ENCODE measurements at places on chromosomes 7 and 10. TPM values are rescaled to one million over a fixed set of nuclear protein-coding genes. Genes with fewer than 3 reads are reported as not detected.

BAMBI gene
- 51.1 TPM for polyA plus RNA-seq

GPR26 gene
- polyA plus RNA-seq: not detected

MRPS33 gene
- 105 TPM for polyA plus RNA-seq

ANXA8L1 gene
- 0.11 TPM for polyA plus RNA-seq

TBX20 gene
- 0.11 TPM for polyA plus RNA-seq

ZNF479 gene
- not detected for polyA plus RNA-seq

PAPSS2 gene
- 44.8 TPM for polyA plus RNA-seq

RELN gene
- 11.2 TPM for polyA plus RNA-seq

ATP5F1C gene
- 453 TPM for polyA plus RNA-seq

FGFBP3 gene
- polyA plus RNA-seq: 3.3 TPM

H2AZ2 gene
- polyA plus RNA-seq: 260 TPM

C10orf105 gene
- 0.17 TPM for polyA plus RNA-seq

PDCD4 gene
- 257 TPM for polyA plus RNA-seq

KCNH2 gene
- polyA plus RNA-seq: 14.6 TPM

FZD1 gene
- 58.7 TPM for polyA plus RNA-seq

SPDYE6 gene
- polyA plus RNA-seq: 2.2 TPM

HGF gene
- 2.1 TPM for polyA plus RNA-seq

CPN1 gene
- 3.1 TPM for polyA plus RNA-seq

DNA sequence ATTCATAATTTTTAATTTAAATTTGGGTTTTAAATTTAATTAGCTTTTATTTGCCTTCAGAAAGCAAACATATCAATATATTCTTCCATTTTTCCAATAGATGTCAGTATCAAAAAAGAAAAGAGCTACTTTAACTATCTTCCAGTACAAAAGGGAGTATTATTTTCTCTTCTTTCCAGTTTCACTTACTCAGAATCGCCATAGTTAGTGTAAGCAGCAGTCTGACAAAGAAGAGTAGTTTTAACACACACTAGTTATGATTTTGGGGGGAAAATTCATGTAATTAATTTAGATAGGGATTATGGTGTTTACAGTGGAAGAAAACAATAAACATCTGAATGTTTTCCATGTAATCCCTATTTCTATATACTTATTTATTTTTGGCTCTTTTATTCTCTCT lies 272.6 kb upstream of the DGKB start:
- DNase-seq: no peak

DNA sequence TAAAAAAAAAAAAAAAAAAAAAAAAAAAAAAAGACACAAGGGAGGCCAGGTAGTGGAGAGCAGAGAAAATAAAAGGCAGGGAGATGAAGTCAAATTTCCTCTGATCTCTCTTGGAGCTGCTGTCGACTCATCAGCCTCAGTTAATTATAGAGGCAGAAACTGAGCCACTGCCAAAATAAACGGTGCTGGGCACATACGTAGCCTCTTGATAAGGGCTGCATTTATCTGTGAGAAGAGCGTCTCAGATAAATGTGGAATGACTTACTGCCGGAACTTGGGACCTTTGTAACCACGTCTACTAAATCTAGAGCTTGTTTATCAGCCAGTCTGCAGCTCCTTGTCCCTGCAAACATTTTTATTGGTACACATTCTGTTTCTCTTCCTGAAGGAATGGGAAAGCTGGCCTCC lies 162.3 kb downstream of the BAMBI start:
- DNase-seq: no peak

- no peak for DNase-seq
Measured at GRCh38 chr7:29335188-29336083, 140.9 kb downstream of the CHN2 start.

GRCh38 chr7:127890726-127891125 lies 140.5 kb downstream of the LRRC4 start:
- DNase-seq: no peak

DNA sequence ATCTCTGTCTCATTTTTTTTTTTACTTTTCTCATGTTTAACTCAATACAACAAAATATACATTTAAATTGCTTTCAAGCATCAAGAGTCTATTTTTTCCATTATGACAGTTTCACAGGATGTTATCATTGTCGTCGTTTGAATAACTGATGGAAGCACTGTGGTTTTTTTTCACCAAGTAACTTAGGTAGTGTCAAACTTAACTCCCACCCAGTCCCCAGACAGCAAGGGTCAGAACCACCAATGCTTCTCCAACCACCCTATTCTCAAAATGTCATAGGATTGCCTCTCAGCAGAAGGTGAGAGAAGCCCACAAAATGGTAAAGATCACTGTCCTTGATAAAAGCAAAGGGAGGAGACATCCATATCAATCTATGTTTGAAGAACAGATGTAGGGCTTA lies 339.4 kb downstream of the SFMBT2 start:
- DNase-seq: no peak

DNA sequence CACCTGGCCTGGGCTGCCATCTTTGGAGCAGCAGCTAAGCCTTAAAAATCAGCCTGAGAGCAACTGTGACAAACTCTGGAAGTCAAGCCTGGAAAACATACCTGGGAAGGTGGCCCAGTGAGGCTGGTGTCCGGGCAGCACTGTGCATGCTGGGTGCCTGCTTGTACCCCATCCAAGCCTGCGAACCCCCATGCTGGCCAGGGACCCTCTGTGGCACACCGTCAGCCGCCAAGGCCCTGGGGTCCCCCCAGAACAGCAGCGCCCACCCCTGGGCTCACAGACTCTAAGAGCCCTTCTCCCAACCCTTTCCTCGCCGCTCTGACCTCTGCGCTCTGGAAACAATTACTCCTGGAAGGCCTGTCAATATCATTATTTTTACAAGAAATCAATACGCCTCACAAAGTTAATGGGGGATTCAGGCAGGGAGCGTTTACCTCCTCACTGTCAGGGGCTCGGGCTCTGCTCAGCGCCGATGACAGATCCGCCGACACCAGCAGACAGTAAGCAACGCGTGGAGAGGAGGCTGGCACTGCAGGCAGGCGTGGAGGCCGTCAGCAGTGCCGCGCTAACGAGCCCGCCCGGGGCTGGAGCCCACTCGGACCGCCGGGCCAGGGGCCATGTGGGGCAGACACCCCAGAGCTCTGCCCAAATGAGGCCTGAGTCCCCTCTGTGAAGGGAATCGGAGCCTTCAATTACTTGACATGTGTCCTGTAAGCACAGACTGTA lies 54.4 kb downstream of the EBF3 start:
- no peak for DNase-seq

GRCh38 chr7:106071999-106072714 lies 40.0 kb downstream of the SYPL1 start:
- no peak for DNase-seq

- no peak for DNase-seq
Measured at GRCh38 chr7:6271694-6272440, 557 bp downstream of the CYTH3 start.

GRCh38 chr10:94066411-94066810 lies 72.7 kb downstream of the PLCE1 start:
- DNase-seq: peak; percentile 65

- DNase-seq: no peak
Measured at GRCh38 chr10:110414548-110415309, 83.0 kb upstream of the DUSP5 start.

DNA sequence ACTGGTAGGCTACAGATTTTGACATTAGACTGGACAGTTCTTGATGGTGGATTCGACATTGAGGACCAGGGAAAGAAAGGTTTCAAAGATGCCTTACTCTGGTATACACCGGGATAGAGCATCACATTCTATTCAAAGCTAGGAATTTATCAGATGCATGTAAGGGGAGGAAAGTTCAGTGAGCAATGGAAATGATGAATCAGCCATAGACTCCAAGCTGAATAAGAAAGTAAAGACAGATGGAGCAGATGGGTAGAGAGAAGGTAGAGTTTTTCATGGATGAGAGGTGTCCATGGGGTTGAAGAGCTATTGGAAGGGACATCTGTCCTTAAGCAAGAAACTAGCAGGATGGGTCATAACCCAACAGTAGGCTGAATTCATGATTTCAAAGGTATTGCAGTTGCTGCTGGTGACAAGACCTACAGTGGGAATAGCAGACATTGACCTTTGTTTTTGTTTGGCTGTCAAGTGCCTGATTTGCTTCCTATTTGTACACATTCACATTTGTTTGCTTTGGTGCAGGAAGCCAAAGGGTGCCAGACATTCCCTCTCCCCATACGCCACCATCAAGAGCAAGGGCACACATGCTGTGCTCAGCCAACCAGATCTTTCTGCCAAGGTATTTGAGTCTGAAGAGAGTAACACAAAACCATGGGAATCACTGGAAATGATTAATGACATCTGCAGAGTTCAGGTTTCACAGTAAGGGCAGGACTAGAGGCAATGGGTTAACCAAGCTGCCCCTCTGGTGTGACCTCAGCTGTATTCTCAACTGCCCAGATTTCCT lies 8.6 kb upstream of the CACUL1 start:
- peak; percentile 36 for DNase-seq

GRCh38 chr10:1074052-1074747 lies 18.0 kb downstream of the WDR37 start:
- DNase-seq: no peak

GRCh38 chr10:71330789-71331404 lies 11.8 kb downstream of the SLC29A3 start:
- DNase-seq: no peak

GRCh38 chr7:83739527-83739926 lies 90.6 kb upstream of the SEMA3E start:
- DNase-seq: no peak

GRCh38 chr10:31242902-31243301 lies 76.1 kb upstream of the ZEB1 start:
- no peak for DNase-seq

DNA sequence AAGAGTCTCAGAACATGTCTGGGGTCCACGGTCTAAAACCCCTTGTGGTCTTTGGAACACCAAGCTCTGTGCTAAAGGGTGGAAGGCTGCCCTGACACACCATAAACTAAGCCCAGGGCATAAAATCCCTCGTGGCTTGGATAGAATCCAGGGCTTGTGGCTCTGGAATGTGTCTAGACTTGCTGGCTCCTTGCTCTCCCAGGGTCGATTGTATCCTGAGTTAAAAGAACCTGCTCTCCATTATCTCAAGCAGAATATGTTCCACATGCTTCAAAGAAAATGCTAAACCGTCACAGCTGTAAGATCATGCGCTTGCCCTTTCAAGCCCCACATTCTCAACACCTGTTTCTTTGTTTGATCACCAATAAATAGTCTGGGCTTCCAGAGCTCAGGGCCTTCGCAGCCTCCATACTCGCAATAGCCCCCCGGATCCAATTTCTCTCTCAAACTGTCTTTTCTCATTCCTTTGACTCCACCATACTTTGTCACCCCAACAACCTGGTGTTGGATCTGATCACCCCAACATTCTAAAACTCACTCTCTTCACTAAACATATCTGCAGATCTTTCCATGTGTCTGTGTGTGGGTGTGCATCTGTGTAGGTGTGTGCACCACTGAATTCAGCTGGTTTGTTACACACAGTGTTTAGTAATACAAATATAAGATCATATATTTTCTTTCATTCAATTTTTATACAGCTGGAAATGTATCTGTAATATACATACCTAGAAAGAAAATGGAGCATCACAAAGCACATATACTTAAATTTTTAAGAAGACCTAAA lies 238.5 kb downstream of the ZMYND11 start:
- DNase-seq: no peak

- DNase-seq: no peak
Measured at GRCh38 chr10:31000071-31000782, 31.4 kb downstream of the ZNF438 start.

DNA sequence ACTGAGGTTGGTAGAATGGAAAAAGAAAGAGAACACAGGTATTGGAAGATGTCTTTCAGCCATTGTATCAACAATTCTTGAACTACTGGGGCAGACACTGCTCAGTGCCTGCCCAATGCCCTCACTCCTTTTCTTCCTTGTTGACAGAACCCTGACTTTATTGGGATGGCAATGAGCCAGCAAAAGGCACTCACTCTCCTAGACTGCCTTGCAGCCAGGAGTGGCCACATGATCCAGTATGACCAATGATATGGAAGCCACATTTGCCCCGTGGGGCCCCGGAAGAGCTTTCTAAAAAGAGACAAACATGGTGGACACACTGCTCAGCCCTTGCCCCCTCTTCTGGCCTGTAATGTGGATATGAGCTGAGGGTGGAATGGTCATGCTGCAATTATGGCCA lies 88.6 kb upstream of the ZNF716 start:
- no peak for DNase-seq

- DNase-seq: no peak
Measured at GRCh38 chr7:30717181-30717580, 34.8 kb upstream of the INMT start.

- no peak for DNase-seq
Measured at GRCh38 chr7:146875981-146876380, 759.4 kb downstream of the CNTNAP2 start.

DNA sequence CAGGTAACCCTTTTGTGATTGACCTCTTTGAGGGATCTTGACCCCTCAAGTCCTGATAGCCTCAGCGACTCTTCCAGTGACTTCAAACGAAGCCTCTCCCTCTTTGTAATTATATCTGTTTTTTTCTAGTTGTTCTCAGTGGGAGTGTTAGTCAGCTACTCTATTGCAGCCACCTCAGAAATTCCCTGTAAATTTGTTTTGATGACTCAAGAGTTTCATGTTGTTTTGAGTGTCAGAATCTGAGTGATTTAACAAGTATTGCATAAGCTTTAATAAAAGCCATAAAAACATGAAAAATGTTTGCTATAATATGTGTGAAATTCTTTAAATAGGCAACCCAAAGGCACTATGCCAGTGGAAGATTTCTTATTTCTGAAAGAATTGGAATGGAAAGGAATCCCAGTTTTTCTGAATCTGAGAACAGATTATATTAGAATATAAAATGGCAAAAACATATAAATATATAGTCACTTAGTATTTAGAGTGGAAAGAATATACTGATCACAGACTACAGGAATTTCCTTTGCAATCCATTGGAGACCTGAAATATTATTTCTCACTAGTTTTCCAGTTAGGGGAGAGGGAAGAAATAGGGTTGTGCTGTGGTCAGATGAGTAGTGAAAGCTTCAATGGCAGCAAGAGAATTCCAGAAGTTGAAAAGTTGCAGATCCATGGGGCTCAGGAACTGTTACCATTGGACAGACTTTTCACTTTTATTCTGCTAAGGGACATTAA lies 94.4 kb upstream of the SEMA3C start:
- no peak for DNase-seq

- DNase-seq: no peak
Measured at GRCh38 chr10:1464881-1465417, 272.4 kb downstream of the ADARB2 start.

- DNase-seq: no peak
Measured at GRCh38 chr7:156985101-156985992, 25.1 kb downstream of the MNX1 start.

- DNase-seq: no peak
Measured at GRCh38 chr10:118458957-118459641, 117.0 kb upstream of the FAM204A start.

GRCh38 chr7:127609297-127609696 lies 8.6 kb downstream of the PAX4 start:
- no peak for DNase-seq

- DNase-seq: no peak
Measured at GRCh38 chr7:119900996-119901672, 371.8 kb upstream of the KCND2 start.

- no peak for DNase-seq
Measured at GRCh38 chr10:23376229-23376655, 31.6 kb upstream of the C10orf67 start.

DNA sequence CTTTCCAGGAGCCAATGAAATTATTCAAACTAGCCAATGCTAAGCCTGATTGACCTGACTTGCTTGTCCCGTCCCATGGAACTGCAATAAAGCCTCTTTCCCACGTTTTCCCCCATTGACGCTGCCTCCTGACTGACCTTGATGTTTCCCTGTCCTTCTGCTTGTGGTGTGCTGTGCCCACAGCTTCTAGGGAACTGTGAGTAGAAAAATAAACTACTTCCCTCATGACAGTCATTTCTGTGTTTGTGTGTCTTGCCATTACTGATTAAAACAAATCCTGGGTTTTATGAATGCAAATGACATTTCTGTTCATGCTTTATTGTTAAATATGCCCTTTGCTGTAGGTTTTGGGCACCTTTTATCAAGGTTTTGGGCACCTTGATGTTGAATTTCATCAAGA lies 91.3 kb upstream of the ABI1 start:
- no peak for DNase-seq
